ENCODE measurements at places on chromosomes 2 and 18. TPM values are rescaled to one million over a fixed set of nuclear protein-coding genes. Genes with fewer than 3 reads are reported as not detected.

Gene CBLN2
- not detected for total RNA-seq

Gene CYP26B1
- 1.2 TPM for total RNA-seq

Gene SERPINB13
- total RNA-seq: 228 TPM

Gene CNTNAP5
- total RNA-seq: not detected

Gene NETO1
- total RNA-seq: not detected

Data from esophagus squamous epithelium (tissue), 5 donors.